ENCODE measurements at places on chromosomes 7 and 10.

GRCh38 chr7:82625377-82625776 is 181.8 kb upstream of the CACNA2D1 start:
- no peak for DNase-seq

DNA sequence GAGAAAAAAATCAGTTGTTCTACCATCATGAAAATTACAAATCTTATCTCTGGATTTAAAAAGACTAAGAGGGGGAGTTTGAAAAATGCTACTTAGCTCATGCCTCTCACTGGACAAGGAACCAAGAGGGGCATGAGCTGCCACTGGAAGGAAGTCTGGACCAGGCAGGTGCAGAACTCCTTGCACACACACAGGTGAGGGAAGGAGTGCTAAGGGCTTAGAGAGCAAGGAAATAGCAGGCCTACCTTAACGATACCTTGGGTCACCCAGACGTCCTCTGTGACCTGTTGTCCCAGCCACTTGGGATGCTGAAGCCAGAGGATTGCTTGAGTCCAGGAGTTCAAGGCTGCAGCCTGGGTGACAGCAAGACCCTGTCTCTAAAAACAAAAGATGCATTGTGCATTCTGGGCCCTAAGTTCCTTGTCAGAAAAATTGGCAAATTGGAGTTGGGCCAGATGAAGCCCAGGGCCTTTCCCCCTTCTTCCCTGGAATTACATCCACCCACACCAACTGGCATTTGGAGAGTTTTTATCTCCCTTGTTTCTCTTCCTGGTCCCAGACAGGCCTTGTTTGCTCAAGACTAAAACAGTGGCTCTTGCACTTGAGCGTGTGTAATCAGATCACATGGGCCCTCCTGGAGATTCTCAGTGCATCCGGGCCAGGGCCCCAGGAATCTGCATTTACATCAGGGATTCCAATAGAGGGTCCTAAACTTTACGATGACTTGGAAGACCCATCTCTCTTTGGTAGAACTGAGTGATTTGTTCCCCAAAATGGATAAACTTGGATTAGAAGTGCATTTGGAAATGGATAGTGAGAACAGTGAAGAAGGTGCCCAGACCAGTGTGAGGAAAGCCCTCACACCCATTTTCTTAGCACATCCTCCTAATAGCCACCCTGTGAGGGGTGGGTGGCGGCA is 3.0 kb downstream of the DDIT4 start:
- DNase-seq: no peak

- DNase-seq: no peak
Observed at GRCh38 chr7:56181010-56181409, 64.8 kb upstream of the NUPR2 start.

DNA sequence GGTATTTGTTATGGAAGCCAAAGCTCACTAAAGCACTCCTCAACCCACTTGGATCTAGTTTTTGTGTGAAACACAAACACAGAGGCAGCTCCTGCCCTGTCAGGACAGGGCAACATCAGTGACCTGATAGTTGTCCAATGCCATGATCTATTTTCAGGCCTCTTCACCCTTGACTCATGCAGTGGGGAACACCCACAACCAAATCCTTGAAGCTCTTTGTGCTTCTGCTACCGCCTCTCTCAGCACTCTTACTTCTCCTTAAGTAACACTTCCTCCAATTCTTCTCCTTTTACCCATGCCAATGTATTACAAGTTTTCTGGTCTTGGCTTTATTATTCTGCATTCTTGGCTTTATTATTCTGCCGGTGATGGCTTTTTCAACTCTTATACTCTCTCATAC is 425.3 kb downstream of the INHBA start:
- no peak for DNase-seq

DNA sequence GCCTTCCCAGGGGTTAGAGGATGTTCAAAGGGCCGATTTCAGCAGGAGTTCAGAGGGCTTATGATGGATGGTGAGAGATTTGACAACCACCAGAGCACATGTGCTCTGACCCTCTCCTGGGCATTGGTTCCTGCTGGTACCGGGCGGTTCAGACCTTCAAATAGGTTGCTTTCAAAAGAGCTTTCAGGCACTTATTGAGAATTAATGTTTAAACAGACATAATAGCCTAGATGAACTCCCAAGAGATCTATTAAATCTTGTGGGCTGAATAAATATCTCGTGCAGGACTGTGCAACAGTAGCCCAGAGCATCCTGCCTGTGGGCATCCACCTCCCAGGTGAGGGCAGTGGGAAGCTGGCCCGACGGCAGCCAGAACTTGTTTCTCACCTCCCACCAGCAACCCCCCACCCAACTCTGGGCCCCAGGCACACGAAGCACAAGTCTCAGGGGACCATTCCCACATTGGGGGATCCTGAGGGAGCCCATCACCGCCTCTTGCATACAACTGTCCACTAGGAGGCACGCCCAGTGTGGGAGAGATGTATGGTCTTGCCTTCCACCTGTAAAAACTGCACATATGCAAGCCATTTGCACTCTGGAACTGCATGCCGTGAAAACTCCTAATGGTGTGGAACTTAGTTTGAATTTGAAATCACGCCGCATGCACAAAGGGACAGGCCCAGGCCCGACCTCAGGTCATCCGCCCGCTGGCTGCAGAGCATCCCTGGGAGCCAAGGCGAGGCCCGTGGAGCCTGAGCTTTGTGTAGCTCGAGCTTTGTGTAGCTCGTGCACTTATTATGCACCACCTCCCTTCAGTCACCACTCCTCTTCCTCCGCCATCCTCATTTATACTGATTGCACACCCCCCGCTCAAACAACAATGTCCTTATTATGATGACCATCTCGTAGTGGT is 147.8 kb downstream of the ADCY1 start:
- no peak for DNase-seq

GRCh38 chr7:19557726-19558465 is 150.9 kb downstream of the POLR1F start:
- DNase-seq: no peak

DNA sequence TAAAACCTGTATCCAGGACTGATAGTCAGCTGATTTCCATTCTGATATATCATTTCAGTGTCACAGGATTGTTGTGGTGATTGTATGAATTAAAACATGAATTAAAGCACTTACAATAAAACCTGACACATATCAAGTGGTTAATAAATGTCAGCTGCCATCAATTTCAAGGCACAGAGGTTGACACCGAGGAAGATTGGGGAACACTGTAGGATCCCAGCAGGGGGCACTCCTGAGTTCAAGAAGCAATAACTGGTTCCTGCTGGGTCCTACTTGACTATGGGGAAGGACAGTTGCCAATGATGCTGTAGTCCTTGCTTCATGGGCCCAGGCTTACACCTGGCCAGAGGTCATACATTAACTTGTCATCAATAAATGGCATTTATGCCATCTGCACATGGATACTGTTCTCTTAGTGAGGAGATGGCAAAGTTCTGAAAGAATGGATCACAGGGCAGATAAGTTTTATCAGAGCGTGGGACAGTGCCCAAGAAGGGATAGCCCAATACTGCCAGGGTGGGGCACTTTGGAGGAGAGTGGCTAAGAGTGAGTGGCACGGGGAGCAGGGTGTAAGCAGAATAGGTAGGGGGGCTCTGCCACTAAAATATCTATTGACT is 24.1 kb downstream of the FZD1 start:
- DNase-seq: no peak

DNA sequence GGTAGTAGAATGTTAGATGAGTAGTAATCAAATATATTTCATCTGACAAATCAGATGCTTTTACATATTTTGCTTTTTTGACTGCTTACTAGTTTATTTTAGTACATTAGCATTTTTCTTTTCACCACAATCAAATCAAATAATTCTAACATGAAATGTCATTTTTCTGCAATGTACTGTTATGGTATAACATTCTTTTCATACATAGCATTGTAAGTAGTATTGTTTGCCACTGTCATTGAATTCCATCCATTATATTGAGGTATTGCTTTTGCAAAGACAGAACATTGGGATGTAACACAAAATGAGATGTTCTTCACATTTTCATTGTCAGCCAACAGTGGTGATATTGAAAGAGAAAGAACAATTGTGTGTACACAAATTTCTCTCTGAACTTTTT is 107.4 kb downstream of the TRIL start:
- no peak for DNase-seq

DNA sequence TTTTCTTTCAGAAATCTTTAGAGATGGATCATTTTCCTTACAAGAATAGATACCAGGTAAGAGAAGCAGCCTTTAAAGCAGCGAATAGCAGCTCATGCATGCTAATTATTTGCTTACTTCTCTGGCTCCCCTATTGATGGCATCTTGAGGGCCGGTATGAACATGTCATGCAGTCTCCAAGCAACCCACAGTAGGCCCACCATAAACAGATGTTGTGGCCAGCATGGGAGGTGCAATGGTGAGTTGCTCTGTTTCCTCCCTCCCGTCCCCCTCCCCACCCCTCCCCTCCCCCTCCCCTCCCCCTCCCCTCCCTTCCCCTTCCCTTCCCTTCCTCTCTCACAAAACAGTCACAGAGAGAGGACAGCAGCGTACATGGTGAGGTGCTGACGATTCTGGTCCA is 9.7 kb upstream of the ZNF273 start:
- DNase-seq: no peak

DNA sequence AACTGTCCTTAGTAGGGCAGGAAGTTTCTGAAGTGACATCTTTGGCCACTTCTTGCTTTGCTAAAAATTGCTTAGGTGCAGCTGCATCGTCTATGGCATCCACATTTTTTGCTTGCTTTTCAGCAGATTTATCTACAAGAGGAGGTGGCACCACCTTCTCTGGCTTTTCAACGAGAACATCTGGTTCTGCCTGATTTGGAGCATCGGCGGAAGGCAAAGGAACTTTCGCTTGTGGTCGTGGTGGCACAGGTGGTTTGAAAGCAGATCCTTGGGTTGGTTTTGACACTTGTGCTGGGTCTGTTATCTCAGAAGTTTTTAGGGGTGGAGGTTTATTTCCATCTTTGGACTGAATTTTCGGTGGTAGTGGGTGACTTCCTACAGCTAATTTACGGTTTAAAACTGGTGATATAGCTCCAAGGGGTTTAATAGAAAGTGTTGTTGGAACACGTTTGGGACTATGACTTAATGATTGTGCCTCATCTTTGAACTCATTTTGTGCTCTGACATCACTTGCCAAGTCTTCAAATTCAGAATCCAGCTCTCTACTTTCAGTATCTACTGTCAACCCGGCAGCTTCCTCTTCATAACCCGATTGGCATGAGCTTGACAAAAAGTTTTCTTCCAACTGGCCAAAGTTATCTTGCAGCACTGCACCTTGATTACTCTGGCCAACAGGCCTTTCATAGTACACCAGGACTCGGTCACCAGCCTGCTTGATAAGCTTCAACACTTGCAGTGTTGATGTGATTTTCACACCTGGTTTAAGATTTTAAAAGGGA is 44.0 kb downstream of the SLC18A2 start:
- DNase-seq: no peak

- DNase-seq: no peak
Observed at GRCh38 chr10:116737627-116738327, 4.6 kb downstream of the HSPA12A start.

DNA sequence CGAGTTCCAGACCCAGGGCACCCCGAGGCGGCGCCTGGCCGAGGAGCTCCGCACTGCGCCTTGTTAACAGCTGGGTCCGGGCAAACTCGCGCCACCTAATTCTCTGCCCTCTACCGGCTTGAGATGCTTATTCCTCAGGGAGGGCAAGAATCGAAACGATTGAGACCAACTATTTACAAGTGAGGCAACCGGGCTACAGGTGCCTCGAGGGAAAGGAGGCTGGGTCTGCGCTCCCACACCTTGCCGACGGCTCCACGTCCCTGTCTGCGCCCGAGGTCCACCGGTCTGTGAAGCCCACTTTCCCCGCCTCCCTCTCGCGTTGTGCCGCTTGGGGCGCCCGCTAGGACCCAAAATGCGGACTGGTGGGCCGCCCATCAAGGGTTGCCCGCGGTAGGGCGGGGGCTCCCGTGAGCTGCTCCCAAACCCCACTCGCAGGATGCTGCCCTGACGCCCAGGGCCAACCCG is 527 bp downstream of the AKR1B1 start:
- DNase-seq: no peak

- DNase-seq: no peak
Observed at GRCh38 chr10:114520453-114520852, 116.2 kb upstream of the AFAP1L2 start.

GRCh38 chr10:34641913-34642558 is 173.1 kb downstream of the PARD3 start:
- DNase-seq: peak; percentile 64

- DNase-seq: no peak
Observed at GRCh38 chr7:44604941-44605340, 1.5 kb upstream of the OGDH start.

- no peak for DNase-seq
Observed at GRCh38 chr7:105389088-105389650, 448 bp upstream of the SRPK2 start.

DNA sequence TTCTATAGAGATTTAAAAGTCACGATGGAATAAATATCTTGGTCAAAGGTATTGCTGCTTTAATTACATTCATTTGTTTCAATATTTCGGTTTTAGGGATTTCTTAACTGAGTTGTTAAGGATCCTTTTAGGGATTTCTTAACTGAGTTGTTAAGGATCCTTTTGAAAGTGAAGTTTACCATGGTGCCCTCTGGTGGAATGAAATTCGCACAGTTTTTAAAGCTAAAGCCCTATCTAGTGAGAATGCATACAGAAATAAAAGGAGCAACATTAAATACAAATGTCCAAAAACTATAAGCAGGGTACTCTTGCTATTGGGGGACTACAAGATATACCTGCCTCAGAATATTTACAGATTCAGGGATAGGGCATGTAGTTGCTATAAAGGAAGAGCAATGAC is 193.7 kb downstream of the RNLS start:
- no peak for DNase-seq

- no peak for DNase-seq
Observed at GRCh38 chr10:96758423-96758822, 38.1 kb upstream of the PIK3AP1 start.

GRCh38 chr10:89929282-89930026 is 228.1 kb downstream of the KIF20B start:
- DNase-seq: no peak

- DNase-seq: no peak
Observed at GRCh38 chr10:130762491-130762890, 549.0 kb downstream of the TCERG1L start.

DNA sequence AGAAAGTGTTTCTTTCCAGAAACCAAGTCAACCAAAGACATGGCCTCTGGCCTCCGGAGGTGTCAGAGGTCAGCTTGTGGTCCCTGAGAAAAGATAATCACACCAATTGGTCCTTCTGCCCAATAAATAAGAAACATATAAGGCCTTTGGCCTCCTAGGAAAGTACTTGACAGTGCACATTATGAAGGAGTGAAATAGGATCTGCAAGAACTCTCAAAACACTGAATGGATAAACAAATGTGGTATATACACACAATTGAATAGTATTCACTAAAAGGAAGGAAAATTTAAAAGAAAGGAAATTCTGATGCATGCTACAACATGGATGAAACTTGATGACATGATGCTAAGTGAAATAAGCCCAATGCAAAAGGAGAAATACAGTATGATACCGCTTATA is 35.4 kb upstream of the NRF1 start:
- DNase-seq: no peak

- no peak for DNase-seq
Observed at GRCh38 chr7:3432911-3433310, 131.9 kb downstream of the SDK1 start.

DNA sequence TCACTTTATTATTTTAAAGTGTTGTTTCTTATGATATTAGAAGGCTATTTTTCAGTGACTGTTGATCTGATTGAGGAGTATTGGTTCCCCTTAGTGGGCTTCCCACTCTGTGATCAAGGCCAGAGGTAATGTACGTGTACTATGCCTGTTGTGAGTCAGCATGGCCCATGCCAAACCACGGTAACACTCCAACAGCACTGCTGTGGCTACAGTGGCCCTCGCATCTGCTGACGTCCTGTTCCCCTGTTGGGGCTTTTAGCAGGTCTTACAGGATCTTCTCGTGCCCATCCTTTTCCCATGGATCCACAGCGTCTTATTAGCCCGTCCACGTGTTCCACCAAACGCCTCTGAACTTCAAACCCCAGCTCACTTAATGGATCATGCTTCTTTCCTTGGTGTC is 964.6 kb upstream of the CELF2 start:
- DNase-seq: no peak
